HAP-1 (cell line): ENCODE measurements at places on chromosomes 3 and 15.

DNA sequence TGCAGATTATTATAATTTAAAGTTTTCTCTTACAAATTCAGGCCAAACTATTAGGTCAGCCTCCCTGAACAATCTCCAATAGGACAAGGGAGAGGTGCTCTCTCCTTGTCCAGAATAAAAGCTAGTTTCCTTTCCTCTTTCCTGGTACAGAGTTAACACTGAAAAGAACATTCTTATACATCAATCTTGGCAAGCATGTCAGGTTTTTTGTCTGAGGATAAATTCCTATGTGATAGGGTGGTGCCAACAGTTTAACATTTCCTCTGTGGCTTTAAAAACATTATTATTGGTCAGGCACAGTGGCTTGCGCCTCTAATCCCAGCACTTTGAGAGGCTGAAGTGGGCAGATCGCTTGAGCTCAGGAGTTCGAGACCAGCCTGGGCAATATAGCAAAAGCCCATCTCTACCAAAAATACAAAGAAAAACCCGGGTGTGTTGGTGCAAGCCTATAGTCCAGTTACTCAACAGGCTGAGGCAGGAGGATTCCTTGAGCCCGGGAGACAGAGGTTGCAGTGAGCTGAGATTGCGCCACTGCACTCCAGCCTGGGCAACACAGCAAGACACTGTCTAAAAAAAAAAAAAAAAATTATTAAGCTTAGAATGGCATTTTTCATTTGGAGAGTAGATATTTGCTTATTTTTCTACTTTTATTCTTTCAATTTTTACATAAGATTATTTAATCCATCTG lies 13.7 kb upstream of the ULK4 start:
- no peak for DNase-seq

DNA sequence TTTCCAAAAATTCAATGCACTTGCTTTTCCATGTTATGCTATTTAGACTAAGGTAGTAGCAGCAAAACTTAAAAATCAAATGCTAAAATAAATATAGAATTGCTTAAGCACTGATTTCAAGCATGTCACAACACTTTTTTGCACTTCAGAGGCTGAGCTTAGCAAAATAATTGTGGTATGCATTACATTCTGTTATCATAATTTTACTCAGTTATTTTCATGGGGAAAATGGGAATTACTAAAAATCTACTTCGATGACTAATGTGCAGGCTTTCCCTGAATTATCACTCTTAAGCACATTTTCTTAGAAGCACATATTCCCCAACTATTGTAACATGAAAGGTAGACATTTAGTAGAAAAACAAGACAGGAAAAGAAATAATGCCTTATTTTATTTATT lies 322.4 kb upstream of the CBLB start:
- no peak for DNase-seq

- DNase-seq, result peak; percentile 60
Measured at GRCh38 chr15:93070132-93070531, 18.9 kb downstream of the RGMA start.

DNA sequence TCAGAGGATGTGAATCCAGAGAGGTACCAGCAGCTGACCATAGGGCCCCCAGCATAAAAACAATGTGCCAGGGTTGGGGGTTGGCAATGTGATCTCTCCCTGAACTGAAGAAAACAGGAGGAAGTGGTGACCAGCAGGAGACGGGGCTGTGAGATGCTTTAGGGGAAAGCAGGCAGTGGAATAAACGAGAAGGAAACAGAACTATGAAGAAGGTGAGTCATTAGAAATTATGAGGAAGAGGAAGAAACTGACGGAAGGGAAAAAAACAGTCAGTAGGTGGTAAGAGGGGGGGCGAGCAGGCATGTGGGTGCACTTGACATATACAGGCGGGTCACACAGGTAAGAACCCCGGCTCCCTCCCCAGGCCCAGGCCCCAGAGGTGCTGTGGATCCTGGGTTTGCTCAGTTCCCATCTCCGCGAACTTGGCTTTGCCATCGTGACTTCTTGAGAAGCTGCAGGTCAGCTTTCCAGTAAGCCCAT lies 42.2 kb upstream of the B3GNT5 start:
- no peak for DNase-seq

- no peak for DNase-seq
Measured at GRCh38 chr3:37814547-37814946, 47.1 kb upstream of the CTDSPL start.
